Fibroblast of skin of abdomen (primary cell): ENCODE measurements at places on chromosomes 1 and 21.
A peak's percentile ranks its signal among the peaks of the same experiment; 100 is the strongest.

DNA sequence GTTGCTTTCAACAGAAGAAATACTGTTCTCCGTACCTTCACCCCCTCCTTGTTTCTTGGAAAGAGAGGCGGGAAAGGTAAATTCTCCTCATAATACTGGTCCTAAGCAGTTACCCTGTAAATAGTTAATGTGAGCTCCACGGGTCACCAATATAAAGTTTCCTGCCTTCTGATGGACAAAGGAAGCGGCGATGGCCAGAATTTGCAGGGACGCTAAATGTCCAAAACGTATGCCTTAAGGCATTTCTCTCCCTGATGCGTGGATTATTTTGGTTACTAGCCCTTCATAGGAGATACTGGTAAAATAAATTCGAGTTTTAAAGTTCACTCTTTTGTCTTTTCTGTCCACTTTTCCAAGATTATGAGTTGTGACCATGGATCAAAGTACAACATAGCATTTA is 898 bp upstream of the PTGS2 start:
- no peak for DNase-seq

GRCh38 chr1:51369171-51369570 is 38.8 kb upstream of the TTC39A start:
- DNase-seq = no peak

DNA sequence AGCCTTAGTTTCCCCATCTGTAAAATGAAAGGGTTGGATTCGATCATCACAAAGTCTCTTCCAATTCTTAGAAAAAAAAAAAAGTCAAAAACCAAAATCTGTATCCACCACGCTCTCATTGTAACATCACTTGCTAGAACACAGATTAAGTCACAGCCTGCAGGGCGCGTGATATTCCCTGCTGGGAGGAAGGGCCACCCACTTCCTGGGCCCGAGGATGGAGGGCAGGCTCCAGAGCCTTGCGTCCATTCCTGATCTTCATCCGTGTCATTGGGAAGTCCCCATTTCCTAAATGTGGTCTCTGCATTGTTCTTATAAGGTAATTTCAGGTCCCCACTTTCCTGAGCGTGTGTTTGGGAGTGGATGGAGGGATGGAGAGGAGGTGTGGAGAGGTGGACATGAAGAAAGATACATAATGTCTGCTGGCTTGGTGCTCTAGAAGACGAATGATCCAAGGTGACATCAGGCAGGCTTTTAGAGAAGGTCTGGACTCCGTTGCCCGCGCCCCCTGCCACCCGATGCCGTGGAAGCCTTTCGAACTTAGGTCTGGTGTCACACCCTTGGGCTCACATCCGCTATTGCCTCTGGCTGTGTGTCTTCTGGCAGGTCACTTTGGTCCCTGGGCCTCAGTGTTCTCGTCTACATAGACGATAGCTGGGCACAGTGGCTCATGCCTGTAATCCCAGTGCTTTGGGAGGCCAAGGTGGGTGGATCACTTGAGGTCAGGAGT is 56.1 kb downstream of the ATP5PO start:
- no peak for DNase-seq

DNA sequence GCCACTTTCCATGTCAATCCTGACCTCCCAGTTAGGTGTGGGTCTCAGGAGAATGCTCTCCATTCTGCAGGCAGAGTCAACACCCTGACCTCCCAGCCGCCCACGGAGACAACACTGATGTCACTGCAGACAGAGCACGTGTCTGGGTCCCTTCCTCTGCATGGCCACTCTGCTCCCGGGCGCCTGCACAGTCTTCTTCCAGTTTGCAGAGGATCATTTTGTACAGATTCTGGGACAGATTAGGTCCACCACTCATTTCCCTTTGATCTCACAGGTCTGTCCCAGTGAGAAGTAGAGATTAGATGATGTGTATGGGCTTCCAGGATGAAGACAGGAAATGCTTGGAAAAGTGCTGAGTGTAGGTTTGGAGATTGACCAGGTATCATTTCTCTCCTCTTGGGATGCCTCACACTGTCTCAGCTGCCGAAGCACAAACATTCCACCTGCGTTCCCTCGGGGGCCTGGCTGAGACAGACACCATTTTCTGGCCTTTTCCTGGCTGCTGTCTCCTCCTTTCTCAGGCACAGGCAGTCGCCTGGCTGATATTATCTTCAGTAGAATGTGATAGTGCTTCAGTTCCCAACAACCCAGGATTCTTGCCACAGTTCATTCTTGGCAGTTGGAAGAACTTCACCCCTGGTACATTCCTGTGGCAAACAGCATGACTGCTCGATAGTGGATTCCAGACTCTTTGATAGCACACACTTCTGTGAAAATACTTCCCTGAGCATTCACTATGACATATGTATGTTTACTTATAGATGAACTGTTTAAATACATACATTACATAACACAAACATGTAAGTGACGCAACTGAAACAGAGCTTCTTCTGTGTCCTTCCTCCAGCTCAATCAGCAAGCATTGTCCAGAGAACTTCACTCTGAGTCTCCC is 7.9 kb downstream of the MYBPHL start:
- DNase-seq = peak; percentile 92

DNA sequence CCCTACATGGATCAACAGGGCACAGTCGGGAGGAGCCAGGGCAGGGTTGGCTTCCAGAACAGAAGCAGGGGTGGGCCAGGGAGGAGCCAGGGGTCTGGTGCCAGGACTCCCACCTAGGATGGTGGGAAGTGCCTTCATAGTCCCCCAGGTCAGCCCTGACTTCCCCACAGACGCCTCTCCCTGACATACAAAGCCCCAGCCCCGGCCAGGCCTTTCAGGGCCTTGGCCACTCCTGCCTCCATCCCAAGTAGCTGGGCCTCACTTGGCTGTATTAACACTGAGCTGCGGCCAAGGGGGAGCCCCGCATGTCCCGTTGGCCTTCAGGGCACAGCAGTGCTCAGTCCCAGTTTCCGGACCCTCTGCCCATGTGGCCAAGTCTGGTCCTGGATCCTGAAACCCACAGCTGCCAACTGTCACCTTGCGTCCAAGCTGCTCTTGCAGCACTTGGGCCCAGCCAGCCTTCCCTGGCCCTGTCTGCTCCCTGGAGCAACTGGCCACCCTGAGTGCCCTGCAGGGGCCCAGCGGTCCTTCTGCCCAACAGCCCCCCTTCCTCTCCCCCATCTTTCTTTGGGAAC is 627.8 kb downstream of the MATN1 start:
- no peak for DNase-seq

DNA sequence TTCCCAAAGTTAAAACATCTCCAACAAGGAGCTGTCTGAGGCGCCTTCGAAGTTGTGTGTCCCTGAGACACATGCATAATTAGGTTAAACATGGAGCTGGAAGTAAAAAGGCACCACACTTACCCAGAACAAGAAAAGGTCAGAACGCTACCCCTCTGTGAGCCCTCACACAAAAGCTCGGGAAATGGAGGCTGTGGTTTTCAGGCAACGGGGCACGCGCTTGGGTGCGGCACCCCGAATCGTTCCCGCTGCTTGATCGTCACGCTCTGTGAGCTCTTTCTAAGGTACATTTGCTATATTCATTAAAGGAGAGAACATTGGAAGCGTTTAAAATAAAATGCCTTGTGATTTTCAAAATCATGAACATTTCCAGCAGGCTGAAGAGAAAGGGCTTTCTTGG is 12.5 kb downstream of the CAPN8 start:
- no peak for DNase-seq

DNA sequence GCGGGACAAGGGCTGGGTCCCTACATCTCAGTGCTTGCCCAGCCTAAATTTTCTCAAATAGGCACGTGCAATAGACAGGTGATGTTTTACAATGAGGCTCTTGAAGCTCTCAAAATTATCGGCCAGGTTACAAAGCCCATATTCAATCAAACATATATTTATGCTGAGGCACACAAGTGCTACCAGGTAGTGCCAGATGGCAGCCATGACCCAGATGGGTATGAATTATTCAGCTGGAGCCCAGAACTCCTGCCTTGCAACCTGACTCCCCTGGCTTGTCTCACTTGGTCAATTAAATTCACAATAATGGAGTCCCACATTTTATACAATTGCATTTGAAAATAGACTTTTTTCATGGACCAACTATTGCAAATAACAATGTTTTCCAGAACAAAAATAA is 12.3 kb upstream of the ADAM30 start:
- DNase-seq = no peak

DNA sequence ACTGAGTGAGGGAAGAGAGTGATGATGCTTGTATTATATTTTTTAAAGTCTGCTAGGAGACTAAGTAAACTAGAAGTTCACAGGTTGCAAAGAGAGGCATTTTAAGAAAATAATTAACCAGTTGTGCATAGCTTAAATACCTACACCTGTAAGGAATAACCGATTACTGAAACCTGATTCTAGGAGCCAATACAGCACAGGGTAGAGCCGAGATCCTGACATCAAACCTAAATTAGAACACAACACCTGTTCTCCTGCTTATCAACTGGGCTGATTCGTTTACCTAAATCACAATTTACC is 54.8 kb downstream of the EPRS1 start:
- no peak for DNase-seq

- no peak for DNase-seq
Measured at GRCh38 chr1:229862017-229862774, 204.8 kb upstream of the GALNT2 start.

DNA sequence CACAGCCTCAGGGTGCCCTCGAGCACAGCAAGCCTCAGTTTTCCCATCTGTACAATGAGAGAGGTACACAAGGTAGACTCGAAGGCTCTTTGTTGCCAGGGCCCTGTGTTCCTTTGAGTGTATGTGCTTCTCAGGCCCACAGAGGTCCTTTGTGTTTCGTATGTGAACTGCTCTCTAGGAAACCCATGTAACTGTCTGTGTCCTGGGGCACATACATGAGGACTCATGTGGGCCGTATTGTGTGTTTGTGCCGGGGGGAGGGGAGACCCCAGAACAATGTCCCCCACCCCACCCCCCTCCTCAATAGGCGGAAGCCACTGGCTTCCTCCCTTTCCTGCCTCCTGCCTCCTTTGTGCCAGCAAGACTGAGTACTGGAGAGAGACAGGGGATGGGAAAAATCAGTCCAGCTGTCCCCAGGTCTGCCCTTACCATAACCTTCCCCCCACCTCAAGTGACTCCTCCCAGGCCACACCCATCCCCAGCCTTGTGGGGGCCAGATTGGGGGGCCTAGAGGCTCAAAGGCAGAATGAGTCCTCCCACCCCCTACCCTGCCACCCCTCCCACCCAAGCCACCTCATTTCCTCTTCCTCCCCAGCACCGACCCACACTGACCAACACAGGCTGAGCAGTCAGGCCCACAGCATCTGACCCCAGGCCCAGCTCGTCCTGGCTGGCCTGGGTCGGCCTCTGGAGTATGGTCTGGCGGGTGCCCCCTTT is at the start of gene TIE1:
Gene TIE1 (plus strand): TSS at position 605 of the 717 bp plus-strand sequence. CDS start 90 bp downstream, at position 695.
- no peak for DNase-seq

DNA sequence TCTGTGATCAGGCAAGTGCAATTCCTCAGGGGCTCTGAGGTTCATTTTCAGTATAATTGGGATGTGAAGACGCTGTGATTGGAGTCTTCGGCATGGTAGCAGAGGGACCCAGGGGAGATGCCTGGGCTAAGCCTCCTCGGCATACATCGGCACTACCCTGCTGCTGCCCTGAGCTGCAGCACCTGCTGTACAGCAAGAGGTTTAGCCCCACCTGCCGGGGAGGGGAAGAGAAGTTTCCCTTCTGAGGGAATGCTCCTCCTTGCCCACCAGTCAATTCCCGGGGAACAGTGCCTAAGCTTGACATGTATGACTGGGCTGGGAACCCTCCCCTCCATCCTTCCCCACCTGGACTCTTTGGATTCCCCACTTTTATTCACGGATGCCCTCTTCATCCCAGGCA is 24.9 kb downstream of the CNIH3 start:
- DNase-seq = no peak

DNA sequence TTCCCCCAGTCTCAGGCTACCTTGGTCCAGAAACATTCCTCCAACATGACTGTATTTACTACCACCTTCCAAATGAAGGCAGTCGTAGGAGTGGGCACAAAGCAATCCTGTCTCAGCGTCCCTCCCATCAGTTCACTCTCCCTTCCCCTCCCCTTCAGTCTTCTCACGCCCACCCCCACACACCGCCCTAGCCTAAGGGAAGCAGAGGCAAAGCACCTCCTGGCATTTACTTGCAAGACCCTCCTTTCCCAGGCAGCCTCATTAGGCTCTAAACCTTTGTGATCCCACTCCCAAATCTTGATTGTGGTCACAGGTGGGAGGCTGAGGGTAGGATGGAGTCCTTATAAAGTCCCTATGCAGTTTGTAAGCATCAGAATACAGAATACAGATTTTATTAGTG is 23.9 kb upstream of the LPAR3 start:
- no peak for DNase-seq

DNA sequence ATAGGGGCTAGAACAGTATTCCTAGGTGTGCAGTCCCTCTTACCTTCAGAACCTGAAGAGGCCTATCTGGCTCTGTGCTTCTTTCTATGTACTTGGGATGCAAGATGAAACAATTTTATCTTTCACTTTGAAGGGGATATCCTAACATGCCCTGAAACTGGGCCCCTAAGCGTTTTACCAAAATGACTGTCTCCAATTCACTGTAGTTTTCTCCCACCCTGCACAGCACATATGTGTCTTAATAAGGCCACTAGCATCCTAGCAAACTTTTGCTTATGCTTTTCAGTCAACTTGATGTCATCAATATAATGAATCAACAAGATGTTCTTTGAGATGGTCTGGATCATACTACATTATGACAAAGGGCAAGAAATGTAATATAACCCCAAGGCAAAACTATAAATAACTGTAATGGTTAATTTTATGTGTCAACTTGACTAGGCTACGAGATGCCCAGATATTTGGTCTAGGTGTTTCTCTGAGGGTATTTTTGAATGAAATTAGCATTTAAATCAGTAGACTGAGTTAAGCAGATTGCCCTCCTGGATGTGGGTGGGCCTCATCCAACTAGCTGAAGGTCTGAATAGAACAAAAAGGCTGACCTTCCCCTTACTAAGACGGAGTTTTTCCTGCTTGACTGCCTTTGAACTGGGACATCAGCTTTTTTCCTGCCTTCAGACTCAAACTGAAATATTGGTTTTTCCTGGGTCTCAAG is 9.2 kb upstream of the ZSWIM5 start:
- no peak for DNase-seq

- DNase-seq = no peak
Measured at GRCh38 chr1:13583595-13583965, at the start of gene PDPN. TSS of gene PDPN (plus strand) at chr1:13583832. CDS start at chr1:13584034, 202 bp downstream.

GRCh38 chr1:228990906-228991569 is 255.8 kb downstream of the RHOU start:
- no peak for DNase-seq

GRCh38 chr1:91781371-91781825 is 104.6 kb downstream of the TGFBR3 start:
- DNase-seq = peak; percentile 97

DNA sequence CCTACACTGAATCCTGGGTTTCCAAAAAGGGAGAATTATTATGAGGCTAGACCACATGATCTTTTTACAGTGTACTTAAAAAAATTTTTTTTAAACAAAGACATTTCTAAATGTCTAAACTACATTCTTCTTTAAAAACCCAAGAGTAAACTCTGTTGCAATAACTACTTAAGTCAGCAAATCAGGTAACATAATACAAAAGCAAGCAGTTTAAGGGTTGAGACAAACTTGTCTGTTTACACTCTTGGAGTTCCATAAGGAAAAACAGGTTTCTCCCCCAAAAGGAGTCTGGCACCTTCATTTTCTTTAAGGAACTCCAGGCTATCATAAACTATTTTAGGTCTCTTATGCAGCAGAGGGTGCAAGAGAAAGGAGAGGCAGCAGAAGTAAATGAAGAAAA is 12.5 kb upstream of the ANKRD45 start:
- no peak for DNase-seq
